Vagina (tissue), 2 donors: ENCODE measurements at places on chromosomes 3 and 15. TPM values are rescaled to one million over a fixed set of nuclear protein-coding genes. Genes with fewer than 3 reads are reported as not detected.

DNA sequence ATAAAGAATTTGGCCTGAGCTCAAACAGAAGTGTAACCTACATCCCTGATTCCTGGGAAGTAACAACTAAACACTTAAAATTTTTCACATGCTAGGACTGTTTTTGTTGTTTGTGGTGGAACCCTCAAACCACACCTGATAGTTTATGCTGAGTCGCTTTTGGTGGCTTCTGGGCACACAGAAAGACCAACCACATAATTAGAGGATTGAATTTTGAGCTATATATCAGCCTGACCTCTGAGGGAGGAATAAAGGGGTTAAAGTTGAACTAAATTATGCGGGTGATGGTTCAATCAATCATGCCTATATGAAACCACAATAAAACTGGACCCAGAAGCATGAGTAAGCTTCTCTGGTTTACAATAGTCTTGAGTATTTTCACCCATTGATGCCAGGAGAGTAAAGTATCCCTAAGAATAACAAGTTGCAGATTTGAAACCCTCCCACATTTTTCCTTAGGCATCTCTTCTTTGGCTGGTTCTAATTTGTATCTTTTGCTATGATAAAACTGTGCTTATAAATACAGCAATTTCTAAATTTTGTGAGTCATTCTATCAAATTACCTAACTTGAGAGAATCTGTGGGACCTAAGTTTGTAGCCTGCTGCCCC lies 1304.5 kb upstream of the GBE1 start:
- no peak for DNase-seq

DNA sequence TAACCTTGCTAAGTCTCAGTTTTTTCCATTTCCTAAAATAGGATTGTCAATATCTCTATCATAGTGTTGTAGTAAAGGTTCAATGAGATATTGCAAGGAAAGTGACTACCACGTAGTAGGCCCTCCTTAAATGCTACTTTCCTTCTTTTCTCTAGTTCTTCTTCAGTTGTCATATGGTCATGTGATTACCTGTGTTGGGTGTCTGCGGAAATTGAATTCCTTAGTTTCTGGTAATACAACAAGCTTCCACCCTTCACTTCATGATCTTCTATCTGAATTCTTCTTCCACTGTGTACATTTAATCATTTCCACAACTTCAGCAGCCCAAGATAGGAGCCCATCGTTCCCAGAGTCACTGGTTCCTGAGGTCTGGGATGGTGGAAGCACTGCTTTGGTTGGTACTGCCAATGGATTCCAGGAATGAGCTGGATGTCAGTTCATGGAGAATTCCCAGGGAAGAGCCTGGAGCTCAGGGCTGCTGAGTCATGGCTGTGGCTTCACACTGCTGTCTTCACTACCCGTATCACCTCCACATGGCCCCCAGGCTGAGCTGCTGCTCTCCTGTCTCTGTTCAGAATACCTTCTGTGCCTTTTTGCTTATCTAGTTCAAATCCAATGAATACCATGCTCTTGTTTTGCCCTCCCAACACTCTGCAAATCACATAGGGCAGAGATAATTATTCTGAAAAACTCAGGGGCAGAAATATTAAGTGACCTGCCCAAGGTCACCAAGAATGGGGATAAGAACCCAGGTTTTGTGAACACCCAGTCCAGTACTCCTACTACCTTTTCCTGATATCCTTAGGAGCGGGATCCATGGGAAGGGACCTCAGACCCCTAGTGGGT lies 98.6 kb downstream of the RPL39L start:
- no peak for DNase-seq

DNA sequence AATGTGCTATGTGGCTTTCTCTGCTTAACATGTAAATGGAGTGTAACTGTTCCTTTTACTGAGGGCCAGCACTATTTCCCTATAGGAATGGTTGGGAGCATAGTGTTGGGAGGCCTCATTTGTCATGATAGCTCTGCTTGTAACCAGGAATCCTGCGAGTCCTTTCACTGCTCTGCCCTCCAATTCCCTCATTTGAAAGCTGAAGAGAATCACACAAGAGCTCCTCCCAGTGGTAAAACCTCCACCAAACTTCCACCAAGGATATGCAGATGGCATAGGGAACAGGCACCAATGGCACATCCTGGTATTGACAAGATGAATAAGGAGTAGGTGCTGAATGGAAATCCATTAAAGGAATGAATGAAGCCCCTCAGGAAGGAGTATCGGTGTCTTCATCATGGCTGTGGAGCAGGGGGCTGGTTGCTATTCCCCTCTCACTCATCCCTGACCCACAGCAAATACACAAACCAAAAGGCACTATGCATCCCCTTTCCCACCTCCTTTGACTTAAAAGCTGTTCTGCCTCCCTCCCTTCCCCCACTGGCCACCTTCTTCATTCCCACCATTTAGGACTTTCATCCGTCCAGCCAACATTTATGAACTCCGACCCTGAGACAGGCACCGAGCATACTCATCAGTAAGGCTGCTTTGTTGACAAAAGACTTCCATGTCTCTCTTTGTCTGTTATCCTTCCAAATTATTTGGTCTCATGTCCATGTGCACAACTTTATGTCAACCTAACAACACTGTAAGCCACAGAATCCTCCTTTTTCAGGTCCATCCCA lies 560.8 kb downstream of the FOXP1 start:
- no peak for DNase-seq

DNA sequence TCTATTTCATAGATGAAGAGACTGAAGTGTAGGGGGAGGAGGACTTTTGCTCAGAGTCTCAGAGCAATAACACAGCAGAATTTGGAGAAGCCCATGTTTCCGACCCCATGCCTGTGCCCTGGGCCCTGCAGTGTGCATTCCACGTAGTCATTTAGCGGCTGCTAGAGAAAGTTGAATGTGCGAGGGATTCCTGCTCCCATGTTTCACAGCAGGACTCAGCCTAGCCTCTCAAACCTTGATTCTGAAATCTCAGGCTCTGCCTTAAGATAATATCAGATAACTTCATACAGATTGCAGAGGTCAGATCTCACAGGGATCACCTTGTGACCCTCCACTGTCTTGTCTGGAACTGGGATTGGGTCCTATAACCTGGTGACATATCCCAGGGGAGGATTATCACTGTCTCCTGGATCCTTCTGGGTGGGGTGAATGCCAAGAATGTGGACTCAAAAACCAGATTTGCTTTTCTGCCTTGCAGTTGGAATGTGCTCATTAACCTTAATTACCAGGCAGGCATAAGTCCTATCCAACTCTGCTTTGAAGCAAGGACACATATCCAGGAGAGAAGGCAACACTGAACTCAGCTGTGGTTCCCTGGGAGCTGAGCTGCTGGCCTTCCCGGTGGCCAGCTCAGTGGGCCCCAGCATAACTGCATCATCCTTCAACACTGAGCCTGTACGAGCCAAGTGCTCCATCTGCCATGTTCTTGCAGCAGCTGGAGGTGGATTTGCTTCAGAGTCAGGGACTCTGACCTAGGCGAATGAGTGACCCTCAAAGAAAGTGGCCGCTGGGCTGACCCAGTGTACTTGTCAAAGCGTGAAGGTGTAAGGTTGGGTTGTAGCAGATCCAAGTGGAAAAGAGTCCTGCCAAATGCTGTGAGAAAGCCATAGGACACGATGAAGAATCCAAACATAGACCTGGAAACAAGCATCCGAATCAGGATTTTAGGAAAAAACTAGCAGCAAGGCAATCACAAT lies 43.0 kb downstream of the CTXND1 start:
- DNase-seq = peak; percentile 40

GRCh38 chr3:53729618-53730017 lies 116.6 kb downstream of the CHDH start:
- no peak for DNase-seq

- DNase-seq = no peak
Measured at GRCh38 chr3:165389064-165389463, 192.9 kb upstream of the SLITRK3 start.

DNA sequence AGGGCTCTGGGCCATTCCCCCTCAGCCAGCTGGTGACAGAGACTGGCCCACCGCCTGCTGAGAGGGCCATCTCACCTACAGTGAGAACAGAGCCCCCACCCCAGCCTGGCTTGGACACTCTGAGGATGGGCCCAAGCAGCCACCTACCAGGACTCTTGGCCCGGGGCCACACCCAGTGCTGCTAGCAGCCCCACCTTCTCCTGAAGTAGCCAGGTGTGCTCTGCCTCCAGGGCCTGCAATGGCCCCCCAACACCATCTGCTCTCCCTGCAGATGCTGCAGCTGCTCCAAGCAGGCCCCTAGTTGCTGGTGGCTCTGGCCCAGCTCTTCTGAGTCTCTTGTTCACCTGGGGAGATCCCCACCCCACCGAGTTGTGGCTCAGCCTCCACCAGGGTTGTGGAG lies 6.8 kb upstream of the CLK3 start:
- DNase-seq = no peak

- no peak for DNase-seq
Measured at GRCh38 chr3:130700541-130700940, 46.1 kb downstream of the PIK3R4 start.

DNA sequence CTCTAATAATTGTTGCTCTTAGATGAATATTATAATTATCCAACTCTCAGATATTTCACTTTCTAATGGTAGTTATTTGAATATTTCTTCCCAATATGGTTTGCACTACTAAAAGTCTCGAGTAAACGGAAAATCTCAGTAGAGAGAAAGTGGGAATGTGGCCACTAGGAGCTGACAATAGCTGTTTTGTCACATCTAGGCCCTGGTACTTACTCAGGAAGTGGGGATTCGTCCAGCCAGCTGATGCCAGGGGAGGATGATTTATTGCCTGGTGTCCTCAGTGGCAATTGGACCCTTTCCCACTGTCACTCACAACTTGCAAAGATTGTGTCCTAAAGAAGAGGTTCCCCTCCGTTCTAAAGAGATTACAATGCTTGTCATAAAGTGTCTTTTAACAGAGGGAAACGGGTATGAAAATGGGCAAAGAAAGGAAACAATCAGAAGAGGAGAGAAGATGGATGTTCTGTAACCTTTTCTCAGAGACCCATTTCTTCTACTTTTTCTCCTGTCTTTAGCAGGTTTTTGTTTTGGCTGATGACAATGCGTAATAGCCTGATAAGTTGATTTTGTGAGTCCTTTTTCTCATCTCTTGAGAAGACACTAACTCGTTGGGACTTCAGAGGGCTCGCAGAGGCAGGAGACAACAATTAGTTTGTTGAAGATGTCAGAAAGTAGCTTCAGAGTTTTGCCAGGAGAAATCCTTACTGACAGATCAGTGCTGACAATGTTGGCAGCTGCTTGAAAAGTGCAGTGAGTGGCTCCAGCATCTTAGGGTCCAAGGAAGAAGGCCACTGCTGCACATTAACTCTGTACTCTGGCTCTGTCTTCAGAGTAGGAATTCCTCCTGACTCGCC lies 320.6 kb downstream of the MECOM start:
- no peak for DNase-seq

DNA sequence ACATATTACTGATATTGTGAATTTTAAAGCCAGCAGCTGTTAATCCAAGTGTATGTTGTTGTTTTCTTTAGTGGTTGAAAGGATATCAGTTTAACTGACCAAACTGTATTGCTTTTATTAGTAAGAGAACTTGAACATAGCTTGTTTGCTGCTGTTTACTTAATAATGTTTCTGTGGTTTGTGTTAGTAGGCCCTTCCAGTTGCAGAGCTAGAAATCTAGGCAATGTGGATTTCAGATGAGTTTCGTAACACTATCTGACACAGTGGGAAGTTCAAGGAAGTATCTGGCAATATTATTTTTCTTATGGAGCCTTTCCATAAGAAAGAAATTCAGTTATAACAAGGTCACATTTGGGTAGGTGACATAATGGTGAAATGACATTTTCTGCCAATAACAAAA lies 18.5 kb downstream of the ZNF609 start:
- no peak for DNase-seq

- DNase-seq = no peak
Measured at GRCh38 chr3:80238152-80238551, 470.4 kb upstream of the ROBO1 start.

GRCh38 chr3:16513141-16514020 lies at the start of gene RFTN1:
Gene RFTN1 (minus strand): TSS chr3:16513699. CDS start chr3:16493869, 19,830 bp downstream.
- DNase-seq = no peak

- no peak for DNase-seq
Measured at GRCh38 chr3:60542995-60543394, 708.3 kb downstream of the FHIT start.

DNA sequence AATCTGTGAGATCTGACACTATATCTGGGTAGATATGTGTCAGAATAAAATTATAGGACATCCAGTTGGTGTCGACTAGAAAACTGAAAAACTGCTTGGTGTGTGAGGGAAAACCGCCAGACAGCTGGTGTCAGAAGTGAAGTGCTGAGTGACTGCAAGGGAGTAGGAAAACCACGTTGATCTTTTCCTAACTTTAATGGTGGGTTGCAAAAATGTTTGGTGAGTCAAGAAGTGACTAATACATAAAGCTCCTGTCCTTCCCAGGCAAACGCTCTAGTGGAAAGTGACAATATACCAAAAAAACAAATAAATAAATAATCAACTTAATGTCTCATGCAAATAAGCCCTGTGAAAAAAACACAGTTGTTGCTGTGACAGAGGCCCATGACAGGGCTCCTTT lies 7.3 kb upstream of the CD96 start:
- no peak for DNase-seq

GRCh38 chr15:60787837-60788691 lies 309.1 kb upstream of the ICE2 start:
- no peak for DNase-seq

DNA sequence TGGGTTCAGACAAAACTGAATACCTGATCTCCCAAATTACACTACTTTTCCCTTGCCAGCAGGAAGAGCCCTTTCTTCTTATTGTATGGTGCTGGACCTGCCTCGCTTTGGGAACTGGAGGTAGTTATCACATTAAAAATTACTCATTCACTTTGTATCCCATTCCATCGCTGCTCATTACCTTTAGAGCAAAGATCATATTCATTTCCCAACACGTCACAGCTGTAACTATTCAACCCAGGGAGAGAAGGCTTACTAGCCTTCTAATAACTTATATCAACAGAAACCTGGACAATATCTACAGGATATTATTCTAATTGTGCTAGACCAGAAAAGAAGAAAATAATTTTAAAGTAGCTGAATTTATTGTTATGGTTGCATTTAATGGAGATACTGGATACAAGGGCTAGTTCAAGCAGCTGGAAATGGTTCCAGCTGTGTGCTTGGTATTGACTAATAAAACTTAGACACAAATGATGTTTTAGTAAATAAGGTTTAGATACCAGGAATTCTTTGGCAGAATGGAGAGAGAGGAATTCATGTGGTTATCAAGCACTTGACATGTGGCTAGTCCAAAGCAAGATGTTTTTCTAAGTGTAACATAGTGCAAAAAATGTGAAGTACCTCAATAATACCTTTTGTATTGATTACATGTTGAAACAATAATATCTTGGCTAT lies 656.3 kb downstream of the ROBO1 start:
- DNase-seq = no peak

GRCh38 chr15:68706931-68707330 lies 113.8 kb downstream of the ANP32A start:
- no peak for DNase-seq

GRCh38 chr15:40302288-40302886 lies 5.3 kb downstream of the PLCB2 start:
- DNase-seq = no peak

GRCh38 chr3:11239796-11240195 lies 32.4 kb upstream of the ATG7 start:
- DNase-seq = no peak

Gene MCF2L2
- 2.0 TPM for total RNA-seq

Gene AADACL2
- 0.49 TPM for total RNA-seq

Gene ACAN
- total RNA-seq = 2.0 TPM

Gene PDZRN3
- total RNA-seq = 75.9 TPM

Gene PARP15
- total RNA-seq = 5.9 TPM

Gene FRMD5
- total RNA-seq = 0.49 TPM

Gene GALNT15
- 225 TPM for total RNA-seq

Gene TIMP4
- 35.1 TPM for total RNA-seq

Gene LMAN1L
- total RNA-seq = not detected

Gene WDR93
- not detected for total RNA-seq

Gene NR2F2
- 39.8 TPM for total RNA-seq
